ENCODE measurements at places on chromosomes 16 and 17.

GRCh38 chr16:50360779-50361178, 8.0 kb downstream of the BRD7 start:
- no peak for DNase-seq

GRCh38 chr17:77746393-77746792, 212.1 kb upstream of the TNRC6C start:
- DNase-seq, result no peak

DNA sequence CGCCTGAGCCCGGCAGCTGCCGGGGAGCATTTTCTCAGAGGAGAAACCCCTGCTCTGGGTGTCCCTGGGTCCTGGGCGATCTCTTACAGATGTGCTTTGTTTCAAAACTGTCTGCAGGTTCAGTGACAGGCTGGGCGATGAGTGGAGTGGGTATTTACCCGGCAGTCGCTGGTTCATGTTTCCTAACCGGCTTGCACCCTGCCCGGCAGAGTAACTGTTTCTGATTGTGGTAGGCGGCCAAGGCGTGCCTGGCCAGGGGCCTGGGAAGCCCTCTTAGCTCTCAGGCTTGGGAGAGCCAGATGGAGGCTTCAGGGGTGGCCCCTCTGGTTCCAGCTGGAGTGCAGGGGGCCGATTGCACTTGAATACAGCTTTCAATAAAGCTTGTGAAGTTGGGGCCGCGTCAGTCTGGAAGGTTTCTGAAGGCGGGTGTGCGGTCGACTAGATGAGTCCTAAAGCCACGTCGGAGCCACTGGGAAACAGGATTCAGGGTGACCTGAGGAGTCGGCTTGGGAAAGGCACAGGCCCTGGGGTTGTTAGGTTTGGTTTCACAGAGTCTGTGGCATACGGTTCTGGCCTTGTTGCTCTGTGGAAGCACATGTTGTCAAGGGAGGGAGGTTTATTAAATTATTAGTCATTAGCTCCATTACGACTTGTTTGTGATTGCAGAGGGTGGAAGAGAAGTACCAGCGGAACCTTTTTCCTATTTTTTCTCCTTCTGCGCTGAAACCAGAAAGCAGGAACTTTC, 1.4 kb downstream of the BAIAP2 start:
- no peak for DNase-seq

DNA sequence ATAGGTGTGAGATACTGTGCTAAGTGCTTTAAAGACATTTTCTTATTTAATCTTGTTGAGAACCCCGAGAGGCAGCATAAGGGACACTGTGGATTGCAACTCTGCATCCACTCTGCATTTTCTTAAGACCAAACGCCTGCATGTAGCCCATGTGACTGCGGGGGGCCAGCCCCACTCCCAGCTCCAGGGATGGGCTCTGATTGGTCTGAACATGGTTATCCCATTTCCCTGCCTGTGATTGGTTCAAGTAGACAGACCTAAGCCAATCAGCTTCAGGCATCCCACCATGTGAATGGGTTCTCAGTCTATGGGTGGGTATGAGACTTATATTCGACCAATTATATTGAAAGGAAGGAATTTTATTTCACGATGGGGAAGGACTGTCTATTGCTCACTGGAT, 33.2 kb upstream of the USP7 start:
- no peak for DNase-seq

DNA sequence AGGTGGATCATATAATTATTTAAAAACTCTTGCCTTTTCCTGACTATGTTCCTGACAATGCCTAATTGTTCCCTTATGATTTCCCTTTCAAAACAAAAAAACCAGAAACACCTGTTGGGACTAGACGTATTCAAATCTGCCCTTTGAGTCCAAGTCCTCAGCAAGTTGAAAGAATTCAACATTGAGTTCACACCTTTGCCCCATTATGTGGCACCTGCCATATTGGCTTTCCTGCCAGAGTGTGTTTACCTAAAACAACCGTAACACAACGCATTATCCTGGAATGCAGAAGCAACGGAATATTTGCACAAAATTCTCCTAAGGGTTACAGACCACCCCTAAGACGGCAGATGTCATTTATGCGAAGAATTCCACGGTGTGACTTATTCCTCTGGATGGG, 105.9 kb downstream of the ZFHX3 start:
- DNase-seq, result no peak

DNA sequence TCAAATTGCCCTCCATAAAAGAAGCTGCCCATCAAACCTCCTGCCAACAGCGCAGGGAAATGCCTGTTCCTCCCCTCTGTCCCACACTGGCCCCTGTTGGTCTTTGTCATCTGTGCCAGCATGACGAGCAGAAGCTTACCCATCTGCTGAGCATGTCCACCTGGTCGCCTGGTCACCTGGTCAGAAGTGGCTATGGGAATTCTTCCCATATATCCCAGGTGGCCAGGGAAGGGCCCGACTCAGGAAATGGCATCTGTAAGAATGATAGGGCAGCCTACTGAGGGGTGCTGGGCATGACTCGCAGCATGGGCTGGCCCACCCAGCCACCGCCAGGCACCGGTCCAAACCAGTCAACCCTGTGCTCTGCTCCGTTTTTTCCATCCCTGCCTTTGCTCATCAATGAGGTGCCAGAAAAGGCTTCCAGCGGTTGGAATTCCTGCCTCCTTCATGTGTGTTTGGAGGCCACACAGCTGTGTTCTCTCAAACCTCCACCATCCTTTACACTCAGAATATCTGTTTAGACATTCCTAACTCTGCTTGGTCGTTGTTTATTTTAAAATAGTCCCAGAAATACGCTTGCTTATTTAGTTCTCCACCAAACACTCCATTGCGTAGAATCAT, 145.2 kb downstream of the CLEC16A start:
- no peak for DNase-seq

DNA sequence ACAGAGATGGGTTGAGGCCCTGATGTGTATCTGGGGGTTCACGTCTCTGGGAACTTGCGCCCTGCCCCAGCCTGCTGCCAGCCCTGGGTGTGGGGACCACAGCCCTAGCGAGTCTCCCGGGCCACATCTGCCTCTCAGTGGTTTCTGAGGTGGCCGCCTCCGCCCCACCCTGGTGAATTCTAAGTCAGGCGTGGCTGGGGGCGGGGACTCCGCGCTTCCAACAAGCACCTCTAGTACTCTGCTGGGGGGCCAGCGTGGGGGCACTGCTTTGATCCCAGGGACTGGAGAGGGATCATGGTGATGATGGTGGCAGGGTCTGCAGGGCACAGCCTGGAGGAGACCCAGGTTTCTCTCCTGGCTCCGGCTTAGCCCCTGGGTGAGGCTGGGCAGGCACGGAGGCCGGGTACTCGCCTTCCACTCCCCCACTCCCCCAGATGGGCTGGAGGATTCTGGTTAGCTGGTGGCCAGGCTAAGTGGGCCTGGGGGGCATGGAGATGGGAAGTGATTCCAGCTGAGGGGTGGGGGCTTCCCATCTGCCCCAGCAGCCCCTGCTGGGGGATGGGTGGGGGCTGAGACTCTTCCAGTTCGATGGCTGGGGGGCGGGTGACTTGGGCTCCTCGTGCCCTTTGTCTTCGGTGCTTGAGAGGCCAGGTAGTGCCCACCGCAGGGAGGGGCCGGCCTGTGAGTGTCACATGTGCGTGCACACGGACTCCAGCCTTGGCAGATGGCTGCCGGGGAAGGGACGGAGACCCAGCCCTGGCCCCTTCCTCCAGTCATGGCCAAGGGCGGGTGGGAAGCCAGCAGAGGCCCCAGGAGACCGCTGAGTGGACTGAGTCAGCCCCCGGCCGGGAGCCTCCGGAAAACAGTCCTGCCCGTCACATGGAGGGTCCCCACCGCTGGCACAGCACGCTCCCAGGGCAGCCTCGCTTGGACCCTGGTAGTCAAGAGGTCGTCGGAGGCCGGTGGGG, 3.9 kb downstream of the GLIS2 start:
- DNase-seq, result no peak

- DNase-seq, result no peak
Observed at GRCh38 chr16:2498531-2499253, 15.1 kb upstream of the ATP6V0C start.

DNA sequence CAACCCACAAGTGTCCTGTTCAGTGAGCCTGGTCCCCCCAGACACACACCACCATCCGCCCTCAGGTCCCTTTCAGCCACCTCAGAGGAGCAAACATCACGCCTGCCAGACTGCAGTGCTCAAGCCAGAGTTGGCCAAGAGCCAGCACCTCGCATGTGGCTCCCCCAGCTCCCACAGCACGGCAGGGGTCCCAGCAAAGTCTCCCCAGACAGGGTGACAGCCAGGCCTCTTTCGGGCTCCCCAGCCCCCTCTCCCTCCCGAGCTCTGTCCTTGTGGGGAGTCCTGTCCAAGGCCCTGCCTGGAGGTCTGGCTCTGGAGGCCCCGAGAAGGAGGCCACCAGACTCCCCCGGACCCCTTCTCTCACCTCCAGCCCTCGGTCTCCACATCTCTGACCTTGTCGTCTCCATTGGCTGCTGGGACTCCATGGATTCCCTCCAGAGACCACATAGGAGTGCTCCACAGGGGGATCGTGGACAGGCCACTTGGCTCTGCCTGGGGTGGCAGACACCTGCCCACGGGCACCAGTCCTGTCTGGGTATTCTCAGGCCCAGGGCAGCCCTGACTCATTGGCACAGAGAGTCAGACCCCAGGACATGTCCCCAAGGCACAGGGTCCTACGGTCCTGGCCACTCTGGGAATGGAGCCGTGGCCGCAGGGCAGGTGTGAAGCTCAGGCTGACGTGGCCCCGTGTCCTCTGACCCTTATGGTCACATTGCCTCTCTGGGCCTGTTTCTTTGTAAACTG, 1.8 kb upstream of the MYADML2 start:
- DNase-seq, result no peak

DNA sequence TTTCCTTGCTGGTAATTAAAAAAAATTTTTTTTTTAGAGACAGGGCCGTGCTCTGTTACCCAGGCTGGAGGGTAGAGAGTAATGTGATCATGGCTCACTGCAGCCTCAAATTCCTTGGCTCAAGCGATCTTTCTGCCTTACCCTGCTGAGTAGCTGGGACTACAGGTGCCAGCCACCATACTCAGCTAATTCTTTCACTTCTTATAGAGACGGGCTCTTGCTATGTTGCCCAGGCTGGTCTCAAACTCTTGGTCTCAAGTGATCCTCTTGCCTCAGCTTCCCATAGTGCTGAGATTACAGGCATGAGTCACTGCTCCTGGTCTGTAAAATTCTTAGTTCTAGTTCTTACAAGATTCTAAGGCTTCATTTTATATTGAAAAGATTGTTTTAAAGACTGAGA, 11.1 kb downstream of the SMIM36 start:
- DNase-seq, result no peak

GRCh38 chr17:1040216-1040600, 43.3 kb downstream of the TIMM22 start:
- DNase-seq, result no peak

GRCh38 chr17:74480290-74480689, 13.9 kb downstream of the CD300A start:
- no peak for DNase-seq

- no peak for DNase-seq
Observed at GRCh38 chr17:45775148-45775547, 9.0 kb upstream of the CRHR1 start.

GRCh38 chr16:53949715-53950410, 245.9 kb downstream of the FTO start:
- DNase-seq, result no peak

- no peak for DNase-seq
Observed at GRCh38 chr17:6510321-6510977, 45.9 kb downstream of the PITPNM3 start.

DNA sequence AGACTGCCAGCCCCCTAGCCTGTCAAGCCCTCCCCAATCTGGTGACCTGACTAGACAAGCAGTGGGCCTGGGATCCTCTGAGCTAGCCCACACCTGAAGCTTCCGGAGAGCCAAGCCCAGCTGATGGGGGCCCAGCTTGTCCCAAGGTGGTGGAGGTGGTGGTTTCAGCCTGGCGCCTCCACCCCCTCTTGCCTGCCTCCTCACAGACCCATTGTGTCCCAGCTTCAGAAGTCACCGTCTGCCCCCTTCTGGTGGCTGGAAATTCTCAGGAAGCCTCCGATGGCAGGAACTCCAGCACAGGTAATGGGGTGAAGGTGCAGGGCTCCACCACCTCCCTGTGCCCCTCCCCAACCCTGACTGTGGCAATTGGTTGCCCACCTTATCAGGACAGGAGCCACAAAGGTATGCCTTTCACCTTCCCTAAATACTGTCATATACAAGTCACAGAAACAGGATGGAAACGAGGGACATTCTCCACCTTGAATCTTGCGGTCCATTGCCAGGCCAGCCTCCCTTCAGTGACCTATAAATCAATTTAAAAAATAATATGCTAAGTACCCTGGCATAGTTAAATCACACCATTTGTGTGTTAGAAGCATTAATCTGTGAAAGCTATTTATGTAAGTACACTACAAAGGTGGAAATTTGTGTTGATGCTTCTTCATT, 66.0 kb upstream of the ZNF423 start:
- DNase-seq, result no peak

- no peak for DNase-seq
Observed at GRCh38 chr16:85334718-85335583, 222.7 kb upstream of the CIBAR2 start.

DNA sequence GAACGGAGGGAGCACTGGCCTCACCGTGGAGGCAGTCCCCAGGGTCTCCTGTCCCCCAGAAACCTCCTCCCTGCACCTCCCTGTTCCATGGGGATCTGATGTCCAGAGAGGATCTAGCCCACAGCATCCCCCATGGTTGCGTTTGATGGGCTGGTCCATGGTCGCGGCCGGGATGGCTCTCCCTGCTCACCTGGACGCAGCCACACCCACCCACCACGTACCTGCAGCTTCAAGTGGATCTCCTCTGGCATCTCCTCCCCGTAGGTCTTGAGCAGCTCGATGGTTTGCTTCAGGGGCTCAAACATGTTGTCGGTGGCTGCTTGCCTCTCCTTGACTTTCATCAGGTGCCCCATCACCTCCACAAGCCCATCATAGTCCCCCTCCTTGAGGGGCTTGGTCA, 47.9 kb downstream of the DNAH17 start:
- no peak for DNase-seq

DNA sequence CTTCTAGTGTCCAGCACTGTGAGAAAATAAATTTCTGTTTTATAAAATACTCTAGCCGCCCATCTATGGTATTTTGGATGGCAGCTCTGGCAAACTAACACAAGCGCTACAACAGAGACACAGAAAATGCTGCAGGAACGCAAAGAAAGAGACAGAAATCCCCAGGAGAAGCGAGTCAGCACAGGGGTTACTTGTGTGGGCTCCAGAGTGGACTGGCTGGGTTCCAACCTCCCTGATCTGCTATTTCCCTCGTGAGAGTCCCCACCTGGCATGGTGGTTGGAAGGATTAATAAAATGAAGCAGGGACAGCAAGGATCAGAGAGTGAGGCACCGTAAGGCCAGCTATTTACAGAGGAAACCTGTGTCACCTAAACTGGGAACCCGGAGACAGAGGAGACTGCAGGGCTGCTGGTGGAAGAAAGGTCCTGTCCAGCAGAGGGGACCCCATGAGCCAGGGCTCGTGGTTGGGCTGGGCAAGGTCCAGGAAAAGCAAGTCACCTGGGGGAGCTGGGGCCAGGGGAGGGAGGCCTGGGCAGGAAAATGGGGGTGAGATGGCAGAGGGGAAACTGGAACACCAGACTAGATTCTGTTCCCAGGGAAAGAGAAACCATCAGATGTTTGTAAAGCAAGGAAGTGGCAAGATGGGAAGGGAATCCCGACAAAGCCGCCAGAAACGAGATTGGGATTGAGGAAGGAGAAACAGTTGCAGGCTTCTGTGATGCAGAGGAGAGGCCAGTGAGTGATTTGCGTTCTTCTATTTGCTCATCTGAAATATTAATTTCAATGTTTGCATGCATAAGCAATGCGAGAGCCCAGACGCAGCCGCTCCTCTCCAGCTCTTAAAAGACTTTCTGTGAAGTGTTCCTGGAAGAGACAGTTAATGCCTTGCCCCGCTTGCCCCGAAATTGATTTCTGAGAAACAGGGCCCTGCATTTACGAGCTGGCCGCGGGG, 63.0 kb upstream of the TEKT3 start:
- DNase-seq, result no peak
